Tibial artery (tissue), 4 donors: ENCODE measurements at places on chromosomes 13 and 19.

DNA sequence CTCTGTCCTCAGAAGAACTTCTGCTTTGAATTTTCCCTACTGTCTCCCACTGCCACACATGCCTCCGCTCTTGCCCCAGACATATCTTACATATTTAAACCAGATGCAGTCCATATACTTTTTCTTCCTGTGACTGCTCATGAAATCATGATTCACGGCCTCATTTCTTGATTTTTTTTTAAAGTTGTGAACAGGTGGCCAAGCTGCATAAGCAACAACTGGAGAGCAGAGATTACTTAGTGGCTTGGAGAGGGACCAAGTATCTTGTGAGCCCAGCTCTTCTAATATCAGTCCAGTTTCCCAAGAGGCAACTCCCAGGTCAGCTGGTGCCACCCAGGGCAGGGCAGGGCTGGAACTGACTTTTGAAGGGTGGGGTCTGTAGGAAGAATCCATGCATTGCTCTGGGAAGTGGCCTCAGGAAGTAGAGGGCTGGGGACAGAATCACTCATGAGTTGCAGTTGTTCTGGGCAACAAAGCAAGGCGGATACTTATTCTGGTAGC, 152.4 kb downstream of the LMO7 start:
- no peak for DNase-seq

GRCh38 chr13:25214491-25215252, 42.6 kb upstream of the AMER2 start:
- DNase-seq = peak; percentile 48

GRCh38 chr13:20491926-20492435, 33.7 kb downstream of the CRYL1 start:
- DNase-seq = no peak

DNA sequence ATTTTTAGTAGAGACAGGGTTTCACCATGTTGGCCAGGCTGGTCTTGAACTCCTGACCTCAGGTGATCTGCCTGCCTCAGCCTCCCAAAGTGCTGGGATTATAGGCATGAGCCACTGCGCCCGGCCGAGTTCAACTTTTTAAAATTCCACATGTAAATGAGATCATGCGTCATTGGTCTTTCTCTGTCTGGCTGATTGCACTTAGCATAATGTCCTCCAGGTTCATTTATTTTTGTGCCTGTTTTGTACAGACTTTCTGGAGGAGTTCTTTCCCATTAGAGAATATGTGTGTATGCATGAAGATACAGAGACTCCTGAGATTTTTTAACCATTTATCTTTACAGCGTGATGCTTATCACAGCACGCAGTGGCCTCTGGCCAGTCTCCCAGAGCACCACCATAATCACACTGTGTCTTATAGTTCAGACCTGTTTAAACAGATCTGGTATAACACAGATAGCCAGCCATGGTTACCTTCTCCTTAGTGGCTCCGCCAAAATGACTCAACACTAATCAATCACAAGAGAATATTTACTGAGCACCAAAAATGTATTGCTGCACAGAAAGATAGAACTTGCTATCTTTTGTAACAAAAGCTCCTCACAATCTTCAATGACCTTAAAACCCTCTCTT, 11.4 kb upstream of the STARD13 start:
- DNase-seq = no peak

GRCh38 chr19:54938906-54939305, 8.4 kb downstream of the NLRP7 start:
- no peak for DNase-seq

- DNase-seq = no peak
Observed at GRCh38 chr19:10968527-10969135, 7.8 kb downstream of the SMARCA4 start.

DNA sequence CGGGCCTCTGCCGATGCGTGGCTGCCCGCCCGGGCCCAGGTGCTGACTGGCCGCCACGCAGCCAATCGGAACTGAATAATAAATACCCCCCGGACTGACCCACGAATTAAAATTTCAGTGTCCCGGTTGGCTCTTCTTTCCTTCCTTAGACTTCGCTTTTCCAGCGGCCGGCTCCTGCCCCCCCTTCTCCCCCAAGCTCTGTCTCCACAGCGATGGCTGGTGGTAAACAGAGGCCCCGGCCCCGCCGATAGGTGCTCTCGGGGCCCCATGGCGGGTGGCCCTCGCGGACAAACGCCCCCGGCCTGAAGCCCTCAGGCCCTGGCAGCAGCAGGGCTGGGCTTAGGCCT, 2.6 kb downstream of the ZBTB7A start:
- DNase-seq = no peak

DNA sequence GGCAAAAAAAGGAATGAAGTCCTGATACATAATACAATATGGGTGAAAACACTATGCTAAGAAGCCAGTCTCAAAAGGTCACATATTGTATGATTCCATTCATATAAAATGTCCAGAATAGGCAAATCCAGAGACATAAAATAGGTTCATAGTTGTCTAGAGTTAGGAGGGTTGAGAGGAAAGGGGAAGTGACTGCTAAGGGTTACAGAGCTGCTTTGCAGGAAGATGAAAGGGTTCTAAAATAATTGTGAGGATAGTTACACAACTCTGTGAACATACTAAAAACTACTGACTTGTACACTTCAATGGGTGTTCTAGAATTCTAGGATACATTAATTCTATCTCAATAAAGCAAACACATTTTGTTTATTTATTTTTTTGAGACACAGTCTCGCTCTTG, 25.7 kb downstream of the CAB39L start:
- DNase-seq = no peak
